ENCODE measurements at places on chromosomes 5 and 9.

GRCh38 chr5:128353441-128354107, 184.5 kb downstream of the FBN2 start:
- DNase-seq = no peak

GRCh38 chr9:98359569-98359968, 104.1 kb upstream of the TBC1D2 start:
- no peak for DNase-seq

DNA sequence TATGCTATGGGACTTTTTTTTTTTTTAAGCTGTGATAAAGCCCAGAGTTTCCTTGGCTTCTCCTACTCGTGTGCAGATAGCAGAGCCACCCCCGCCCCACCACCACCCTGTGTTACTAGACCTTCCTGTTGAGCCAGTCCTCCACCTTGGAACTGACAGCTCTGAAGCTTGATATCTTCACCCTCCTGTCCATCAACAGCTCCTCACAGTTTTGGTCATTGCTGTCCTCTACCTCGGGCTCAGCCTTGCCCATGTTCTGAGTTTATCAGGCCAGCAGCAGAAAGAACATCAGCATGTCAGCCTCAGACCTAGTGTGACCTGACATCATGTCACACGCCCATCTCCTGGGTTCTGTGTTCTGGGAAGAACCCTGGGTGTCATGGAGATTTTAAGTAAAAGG, 167.1 kb upstream of the RAI14 start:
- DNase-seq = no peak

GRCh38 chr9:72006501-72006900, 53.9 kb downstream of the C9orf57 start:
- DNase-seq = peak; percentile 57

- DNase-seq = no peak
Observed at GRCh38 chr5:138651058-138651766, 76.0 kb upstream of the HSPA9 start.

GRCh38 chr5:129135633-129136032, 41.1 kb downstream of the ISOC1 start:
- no peak for DNase-seq

DNA sequence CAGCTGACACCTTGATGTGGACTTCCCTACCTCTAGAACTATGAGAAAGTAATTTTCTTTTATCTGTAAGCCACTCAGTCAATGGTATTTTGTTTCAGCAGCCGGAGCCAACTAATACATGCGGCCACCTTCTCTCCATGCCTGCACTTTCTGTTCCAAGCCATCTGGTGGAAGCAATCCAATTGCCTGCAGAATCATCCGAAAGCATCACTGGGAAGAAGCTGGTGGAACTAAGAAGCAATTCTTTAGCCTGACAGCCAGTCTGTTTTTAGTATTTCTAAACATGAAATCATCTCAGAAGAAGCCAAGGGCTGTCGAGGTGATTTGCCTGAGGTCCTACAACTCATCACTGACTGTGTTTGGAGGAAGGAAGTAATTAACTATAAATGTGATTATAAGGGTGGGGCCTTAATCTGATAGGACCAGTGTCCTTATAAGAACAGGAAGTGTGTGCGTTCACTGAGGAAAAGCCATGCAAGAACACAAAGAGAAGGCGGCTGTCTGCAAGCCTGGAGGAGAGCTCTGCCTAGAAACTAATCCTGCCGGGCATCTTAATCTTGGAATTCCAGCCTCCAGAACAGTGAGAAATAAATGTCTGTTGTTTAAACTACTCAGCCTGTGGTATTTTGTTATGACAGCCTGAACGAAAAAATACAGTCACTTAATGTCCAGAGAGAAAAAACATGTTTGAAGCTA, 49.1 kb downstream of the NXNL2 start:
- no peak for DNase-seq

GRCh38 chr5:154278186-154278585, 87.7 kb downstream of the GALNT10 start:
- no peak for DNase-seq

GRCh38 chr5:11212706-11213105, 451.7 kb upstream of the DAP start:
- no peak for DNase-seq

DNA sequence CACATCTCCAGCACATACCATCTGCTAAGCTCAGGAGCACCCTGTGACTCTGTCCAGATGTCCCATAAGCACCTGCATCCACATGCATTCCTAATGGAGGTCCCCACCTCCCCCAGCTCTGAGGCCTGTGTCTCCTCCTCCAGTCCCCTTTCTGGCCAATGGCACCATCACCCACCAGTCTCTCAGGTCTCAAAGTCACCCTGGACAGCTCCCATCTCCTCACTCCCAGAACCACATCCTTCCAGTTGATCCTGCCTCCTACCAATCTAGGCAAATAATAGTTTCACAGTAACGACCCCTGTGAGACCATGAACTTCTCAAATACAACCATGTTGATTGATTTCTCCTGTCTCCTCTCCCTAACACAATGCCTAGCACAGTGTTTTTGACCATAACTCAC, 40.1 kb downstream of the GGTA1 start:
- DNase-seq = no peak

DNA sequence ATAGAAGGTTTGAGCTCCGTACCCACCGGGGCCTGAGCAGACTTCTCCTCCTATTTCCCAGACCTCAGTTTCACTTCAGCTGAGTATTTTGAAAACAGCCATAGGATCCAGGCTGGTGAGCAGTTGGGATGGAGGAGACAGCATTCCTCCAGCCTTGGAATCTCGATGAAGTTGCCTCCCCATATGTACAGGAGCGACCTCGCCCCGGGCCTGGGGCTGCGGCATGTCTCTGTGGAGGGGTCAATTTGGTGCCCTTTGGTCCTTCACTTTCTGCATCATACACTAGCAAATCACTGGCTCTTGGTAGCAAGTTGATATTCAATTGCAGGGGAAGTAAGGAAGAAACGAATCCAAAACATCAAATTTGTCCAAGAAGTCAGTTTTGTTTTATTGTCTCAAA, 402.0 kb upstream of the IRX4 start:
- DNase-seq = no peak
